ENCODE measurements at places on chromosomes 12 and 14.
A peak's percentile ranks its signal among the peaks of the same experiment; 100 is the strongest.

DNA sequence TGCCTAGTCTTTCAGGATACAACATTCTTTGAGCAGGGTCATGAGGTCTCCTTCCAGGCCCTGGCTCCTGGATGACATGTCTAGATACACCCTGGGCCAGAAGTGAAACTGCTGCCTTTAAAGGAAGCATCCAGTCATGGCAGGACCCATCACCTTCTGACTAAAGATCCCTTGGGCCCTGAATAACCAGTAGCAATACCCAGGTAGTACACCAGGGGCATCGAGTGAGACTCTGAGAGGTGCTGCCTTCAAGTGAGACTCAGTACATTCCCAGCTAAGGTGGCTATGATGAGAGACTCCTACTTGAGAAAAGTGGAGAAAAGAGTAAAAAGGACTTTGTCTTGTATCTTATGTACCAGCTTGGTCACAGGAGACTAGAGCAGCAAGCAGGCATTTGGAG, 23.5 kb downstream of the OR6C68 start:
- no peak for DNase-seq

- peak; percentile 87 for DNase-seq
Measured at GRCh38 chr12:132593938-132594358, 16.4 kb downstream of the LRCOL1 start.

DNA sequence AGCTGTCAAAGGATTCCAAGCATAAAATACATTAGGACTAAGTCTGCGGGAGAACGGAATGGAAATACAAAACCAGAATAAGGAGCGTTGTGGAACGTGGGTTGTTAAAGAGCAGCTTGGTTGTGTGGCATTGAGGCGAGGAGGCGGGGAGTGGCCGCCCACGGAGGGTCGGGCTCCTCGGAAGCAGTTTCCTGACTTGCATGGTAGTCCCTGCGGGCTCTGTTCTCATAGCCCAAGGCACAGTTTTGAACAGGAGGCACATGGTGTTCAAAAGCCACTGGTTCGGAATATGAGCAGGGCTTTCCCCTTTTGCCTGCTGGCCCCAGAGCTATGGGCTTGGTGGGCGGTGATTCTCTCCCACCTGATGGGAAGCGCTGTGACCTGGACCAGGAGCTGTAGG, 12.2 kb downstream of the DDX51 start:
- DNase-seq, result no peak

DNA sequence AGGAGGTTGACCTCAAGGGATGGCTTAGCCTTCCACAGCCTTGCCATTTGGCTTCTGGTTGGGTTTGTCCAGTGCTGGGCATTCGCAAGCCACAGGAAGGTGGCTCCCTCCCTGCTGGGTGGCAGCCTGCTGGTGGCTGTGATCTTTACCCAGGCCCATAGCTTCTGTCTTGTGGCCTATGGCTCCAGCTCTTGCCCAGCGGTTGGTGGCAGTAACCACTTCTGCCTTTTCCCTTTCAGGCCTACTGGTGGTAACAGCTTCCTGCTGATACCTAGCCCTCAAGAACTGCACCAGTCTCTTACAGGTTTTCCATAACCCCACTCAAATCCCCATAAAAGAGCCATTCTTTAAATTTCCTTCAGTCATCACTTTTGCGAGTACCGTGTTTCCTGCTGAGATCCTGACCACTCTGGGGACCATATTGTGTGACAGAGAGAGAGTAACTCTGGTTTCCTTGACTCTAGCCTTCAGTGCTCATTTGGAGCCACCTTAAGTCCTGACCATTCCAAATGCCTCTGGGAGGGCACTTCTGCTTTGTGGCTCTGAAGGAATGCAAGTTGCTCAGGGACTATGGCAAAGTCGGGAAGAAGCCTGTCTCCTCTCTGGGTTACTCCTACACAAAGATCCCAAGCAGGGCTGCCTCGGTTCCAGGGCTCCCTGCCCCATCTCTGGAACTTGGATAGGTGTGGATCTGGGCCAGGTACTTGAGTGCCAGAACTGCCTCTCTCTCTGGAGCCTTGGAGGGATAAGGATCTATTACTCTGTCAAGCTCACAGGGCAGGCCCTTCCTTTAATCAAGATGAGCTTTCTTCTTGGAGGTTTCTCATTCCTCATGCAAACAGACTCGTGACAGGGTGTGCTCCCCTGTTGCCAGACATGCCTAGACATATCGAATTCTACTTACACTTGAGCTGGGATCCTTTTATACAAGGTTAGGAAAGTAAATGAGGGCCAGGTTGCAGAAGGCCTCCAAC, 2.9 kb upstream of the NYNRIN start:
- no peak for DNase-seq

- DNase-seq, result no peak
Measured at GRCh38 chr12:71492604-71493003, 53.0 kb downstream of the LGR5 start.

DNA sequence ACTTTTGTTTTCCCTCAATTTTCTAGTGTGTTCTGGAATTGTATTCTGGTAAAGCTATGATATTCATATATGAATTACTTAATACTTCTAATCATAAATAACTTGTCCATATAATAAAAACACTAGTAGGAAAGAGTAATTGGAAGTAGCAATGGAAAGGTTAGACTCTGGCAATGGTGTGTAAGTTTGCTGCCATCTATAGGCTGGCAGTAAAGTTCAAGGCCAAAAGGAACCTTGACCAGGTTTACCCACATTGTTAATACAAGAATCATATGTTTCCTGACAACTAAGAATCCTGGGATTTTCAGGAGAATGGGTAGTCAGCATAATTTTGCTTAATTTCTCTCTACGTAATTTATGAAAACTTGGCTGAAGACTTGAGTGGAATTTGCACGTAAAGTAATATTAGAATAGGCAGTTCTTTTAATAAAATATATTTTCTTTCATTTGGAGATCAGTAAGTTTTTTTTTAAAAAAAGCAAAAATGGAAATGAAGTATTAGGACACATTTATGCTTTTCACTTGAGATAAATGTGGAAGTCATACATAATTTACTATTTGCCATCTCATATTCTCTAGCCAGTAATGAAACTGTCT, 926.7 kb downstream of the GALC start:
- no peak for DNase-seq

- no peak for DNase-seq
Measured at GRCh38 chr12:112980491-112981158, 2.3 kb downstream of the OAS2 start.

- DNase-seq, result peak; percentile 50
Measured at GRCh38 chr12:86389949-86390348, 133.8 kb upstream of the MGAT4C start.

DNA sequence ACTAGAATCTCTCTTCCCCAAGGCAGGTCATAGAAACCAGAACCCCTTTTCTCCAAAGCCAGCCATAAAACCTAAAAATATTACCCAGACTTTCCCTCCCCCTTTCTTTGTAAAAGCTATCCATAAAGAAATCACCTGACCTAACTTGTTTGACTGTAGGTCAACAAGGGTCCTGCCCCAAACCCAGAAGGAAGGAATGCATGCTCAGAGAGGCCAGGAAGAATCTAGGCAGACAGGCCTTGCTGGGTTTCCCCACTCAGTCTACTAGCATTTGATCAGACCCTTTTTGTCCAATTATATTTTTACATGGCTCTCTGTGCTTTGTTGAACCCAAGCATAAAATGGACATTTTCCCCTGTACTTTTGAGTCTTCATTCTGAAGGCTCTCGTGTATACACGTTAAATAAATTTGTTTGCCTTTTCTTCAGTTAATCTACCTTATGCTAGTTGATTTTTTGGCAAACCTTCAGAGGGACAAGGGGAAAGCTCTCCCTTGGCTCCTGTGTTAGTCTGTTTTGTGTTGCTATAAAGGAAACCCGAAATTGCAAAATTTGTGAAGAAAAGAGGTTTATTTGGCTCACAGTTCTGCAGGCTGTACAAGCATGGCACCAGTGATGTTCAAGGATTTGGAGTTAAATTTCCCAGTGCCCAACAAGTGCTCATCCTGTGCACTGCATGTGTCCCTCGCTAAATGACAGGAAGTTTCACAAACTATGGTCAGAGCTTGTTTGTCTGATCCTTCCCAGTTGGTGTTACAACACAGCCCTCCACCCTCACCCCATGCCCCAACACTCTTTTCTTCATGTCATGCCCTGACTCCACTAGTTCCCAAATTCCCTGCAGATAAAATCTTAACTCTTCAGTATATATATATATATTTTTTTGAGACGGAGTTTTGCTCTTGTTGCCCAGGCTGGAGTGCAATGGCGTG, 14.2 kb upstream of the RASSF3 start:
- DNase-seq, result no peak

GRCh38 chr14:23121361-23121771, 2.3 kb upstream of the CEBPE start:
- DNase-seq, result peak; percentile 12

DNA sequence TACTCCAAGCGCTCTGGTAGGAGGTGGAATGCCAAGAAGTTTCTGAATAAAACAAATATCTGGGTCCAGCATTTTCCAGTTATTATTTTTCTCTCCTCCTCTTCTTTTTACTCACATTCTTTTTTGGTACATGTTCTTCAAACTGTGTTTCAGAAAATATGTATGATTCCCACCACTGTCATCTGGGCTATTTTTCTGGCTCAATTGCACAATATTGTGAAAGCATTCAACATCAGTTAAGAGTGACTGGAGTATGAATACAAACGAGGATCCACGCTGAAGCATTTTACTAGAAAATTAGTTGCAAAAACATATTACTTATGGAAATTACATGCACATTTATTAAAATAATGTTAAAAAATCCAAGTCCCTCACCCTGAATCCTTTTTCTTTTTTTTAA, 61.5 kb downstream of the KCNMB4 start:
- DNase-seq, result peak; percentile 46

- no peak for DNase-seq
Measured at GRCh38 chr12:51362747-51363342, 16.4 kb upstream of the CELA1 start.

DNA sequence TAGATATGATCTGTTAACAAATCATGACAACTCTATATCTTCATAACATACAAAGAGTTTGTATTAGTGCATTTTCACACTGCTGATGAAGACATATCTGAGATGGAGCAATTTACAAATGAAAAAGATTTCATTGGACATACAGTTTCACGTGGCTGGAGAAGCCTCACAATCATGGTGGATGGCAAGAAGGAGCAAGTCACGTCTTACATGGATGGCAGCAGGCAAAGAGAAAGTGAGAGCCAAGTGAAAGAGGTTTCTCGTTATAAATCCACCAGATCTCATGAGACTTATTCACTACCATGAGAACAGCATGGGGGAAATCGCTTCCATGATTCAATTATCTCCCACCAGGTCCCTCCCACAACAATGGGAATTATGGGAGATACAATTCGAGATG, 157.6 kb downstream of the DUSP6 start:
- DNase-seq, result no peak

GRCh38 chr14:63852817-63853731, at the start of gene SYNE2:
Gene SYNE2, plus strand, starts transcription at chr14:63853004. Its CDS starts 56,145 bp downstream, at chr14:63909149.
- peak; percentile 64 for DNase-seq

- DNase-seq, result no peak
Measured at GRCh38 chr14:23645812-23646647, 9.9 kb downstream of the DHRS2 start.

DNA sequence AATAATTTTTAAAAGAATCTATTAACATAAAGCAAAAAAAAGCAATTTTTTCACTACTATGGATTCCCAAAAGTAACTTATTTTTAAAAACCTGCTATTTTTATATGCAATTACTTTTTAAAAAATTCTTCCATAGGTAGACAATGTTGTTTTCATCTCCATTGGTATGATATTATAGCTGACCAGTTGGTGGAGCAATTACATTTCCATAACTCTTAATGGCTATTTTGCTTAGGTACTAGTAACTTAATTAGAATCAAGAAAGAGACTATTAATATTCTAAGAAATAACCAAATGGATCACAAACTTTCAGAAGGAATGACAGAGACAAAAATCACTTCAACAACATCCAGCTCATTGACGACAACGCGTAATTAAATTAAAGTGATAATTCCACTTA, 64.7 kb upstream of the PTCSC3 start:
- no peak for DNase-seq

GRCh38 chr12:46556819-46557524, 184.4 kb upstream of the SLC38A2 start:
- DNase-seq, result peak; percentile 83

DNA sequence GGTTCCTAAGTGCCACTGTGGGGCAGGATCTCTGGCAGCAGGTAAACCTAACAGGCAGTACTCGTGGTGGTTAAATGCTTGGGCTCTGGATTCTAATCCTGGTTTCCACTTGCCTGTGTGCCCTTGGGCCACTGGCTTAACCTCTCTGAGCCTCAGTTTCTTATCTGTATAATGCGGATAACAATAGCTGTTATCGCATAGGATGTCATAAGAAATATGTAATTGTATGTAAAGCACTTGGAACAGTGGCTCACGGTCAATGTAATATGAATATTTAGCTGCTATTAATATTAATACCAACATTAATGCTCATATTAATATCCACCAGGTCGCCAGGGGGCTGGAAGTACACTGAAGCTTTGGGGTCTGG, 16.8 kb downstream of the FOXN4 start:
- no peak for DNase-seq

GRCh38 chr12:8080120-8080519, 2.0 kb upstream of the NECAP1 start:
- DNase-seq, result no peak

DNA sequence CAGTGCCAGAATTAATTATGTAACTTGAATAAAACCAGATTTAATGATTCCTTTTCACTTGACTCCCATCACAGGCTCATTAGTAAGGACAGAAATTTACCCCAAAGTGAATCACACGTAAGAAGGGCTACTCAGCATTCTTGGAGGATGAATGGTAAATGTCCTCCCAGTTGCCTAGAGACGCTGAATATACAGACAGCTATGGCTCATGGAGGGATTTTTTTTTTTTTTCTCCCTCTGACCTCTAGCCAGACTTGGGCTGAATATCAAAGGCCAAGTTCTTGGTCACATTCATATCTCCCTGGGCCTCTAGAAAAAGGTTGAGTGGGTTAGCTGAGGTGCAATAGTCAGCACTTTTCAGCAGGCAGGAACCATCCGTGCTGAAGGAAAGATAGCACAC, 77.5 kb downstream of the PHLDA1 start:
- DNase-seq, result peak; percentile 96

DNA sequence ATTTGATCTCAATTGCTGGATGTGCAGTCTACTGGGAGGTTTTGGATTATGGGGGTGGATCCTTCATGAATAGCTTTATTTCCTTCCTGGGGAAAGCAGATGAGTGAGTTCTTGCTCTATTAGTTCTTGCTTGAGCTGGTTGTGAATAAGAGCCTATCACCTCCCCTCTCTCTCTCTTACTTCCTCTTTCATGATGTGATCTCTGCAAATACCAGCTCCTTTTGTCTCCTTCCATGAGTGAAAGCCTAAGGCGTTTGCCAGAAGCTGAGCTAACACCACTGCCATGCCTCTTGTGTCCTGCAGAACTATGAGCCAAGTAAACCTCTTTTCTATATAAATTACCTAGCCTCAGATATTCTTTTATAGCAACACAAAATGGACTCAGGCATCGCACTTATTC, 302.7 kb downstream of the CCER1 start:
- no peak for DNase-seq

DNA sequence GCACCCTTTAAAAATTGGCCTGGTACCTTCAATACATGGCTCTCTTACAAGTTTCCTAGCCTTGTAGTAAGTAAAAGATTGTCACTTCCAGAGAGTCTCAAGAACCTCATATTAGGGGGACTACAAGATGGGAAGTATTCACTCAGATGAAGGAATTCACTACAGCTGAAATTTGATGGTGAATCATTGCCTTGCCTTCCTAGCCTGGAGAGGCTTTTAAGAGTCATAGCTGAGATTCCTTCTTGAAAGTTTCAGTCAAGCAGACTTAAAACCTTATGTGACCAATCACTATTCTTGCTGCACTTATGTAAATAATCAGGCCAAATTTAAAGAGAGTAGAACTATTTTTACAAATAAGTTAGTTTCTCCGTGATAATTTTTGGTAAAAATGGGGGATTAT, 451.6 kb downstream of the TRHDE start:
- DNase-seq, result peak; percentile 3

GRCh38 chr12:129870796-129871195, 33.0 kb downstream of the TMEM132D start:
- no peak for DNase-seq

Measured in fibroblast of upper back skin (primary cell).